ENCODE measurements at places on chromosomes 3 and 15.

DNA sequence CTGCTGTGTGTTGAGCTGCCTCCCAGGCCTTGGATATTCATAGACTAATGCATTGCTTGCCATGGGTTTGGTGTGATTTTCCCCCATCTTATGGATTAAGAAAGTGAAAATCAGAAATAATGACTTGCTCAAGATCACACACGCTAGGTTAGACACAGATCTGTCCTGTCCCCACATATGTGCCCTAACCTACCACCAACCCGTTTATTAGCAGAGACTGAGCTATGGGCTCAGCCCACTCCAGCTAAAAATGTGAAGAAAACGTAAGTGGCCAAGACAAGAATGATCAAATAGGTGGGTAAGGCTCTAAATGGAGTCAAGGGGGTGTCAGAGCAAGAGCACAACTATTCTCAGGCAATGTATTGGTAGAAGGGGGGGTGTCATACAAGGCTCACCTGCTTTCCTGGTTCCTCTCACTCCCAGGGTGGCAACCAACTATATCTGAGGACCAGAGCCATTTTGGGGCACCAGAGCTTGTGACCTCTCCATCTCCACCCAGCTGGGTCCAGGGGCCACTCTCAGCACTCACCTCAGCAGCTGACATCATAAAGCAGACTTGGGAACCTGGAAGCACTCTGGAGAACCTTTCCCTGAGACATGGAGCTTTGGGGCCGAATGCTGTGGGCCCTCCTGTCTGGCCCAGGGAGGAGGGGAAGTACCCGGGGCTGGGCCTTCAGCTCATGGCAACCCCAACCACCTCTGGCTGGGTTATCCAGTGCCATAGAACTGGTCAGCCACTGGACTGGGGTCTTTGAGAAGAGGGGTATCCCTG lies 1.4 kb downstream of the HEMK1 start:
- no peak for DNase-seq

DNA sequence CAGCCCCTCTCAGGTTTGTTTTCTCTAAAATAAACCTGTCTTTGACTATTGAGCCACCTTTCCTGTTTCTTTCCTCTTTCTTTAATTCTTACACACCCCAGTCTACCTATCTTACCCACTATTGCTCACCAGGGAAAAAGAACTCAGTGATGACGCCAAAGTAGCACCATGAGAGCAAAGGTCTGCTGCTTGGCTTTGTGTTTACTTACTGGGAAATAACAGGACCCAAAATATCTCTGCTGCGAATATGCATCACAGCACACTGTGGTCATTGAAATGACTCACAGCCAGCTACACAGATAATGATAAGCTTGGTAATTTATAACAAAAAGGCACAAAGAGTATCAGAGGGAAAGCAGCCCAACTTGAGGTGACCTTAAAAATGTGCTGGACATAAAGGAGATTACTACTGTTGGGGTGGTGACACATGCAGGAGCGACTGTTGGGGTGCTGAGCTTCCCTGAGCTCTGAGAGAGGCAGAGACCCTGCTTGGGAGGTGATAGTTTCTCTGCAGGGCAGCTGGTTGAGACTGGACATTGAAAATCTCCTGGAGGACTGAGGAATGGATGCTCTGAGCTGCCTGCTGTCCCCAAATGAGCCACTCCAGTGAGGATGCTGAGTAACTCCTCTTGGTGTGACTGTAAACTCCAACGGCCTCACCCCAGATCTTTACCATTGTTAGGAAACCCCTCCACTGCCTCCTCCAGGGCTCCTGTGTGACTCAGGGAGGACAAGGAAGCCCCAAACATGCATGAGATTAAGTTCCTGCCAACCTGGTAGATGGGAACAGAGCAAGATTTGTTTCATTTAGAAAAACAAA lies 14.5 kb downstream of the EFCAB12 start:
- no peak for DNase-seq

- DNase-seq, result no peak
These were observed 151.2 kb downstream of the MYRIP start for GRCh38 chr3:39960515-39961191.

- no peak for DNase-seq
These were observed 217.9 kb upstream of the KCNMB2 start for GRCh38 chr3:178318340-178318739.

GRCh38 chr3:195080571-195081151 lies 190.3 kb downstream of the XXYLT1 start:
- DNase-seq, result no peak

GRCh38 chr3:37139567-37140052 lies 34.8 kb downstream of the LRRFIP2 start:
- DNase-seq, result no peak

DNA sequence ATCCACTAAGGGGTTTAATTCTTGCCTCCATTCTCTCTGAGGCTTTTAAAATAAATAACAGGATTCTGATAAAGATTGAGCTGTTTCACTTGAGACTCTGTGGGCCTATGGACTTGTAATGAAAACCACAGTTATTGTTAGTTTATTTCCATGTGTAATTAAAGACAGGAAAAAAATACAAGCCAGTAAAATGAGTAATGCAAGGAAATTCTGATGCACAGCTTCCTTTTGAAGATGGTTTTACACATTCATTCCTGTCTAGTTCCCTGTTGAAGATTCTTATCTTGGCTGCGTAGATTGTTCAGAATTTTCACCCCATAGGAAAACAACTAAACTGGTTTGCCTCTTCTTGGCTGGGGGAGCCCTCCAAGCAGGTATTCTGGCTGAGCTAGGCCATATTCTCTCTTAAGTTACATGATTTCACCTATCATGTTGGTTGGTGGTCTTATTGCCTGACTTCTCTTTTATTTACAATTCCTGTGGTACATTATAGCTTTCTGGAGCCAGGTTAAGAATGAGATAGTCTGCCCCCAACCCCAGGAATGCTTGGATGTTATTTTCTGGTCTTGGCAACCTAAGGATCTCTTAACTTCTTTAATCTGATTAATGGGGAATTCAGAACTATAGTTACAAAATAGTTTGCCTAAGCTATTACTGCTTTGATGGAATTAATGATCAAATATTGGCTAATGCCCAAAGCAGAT lies 67.6 kb downstream of the MITF start:
- no peak for DNase-seq

DNA sequence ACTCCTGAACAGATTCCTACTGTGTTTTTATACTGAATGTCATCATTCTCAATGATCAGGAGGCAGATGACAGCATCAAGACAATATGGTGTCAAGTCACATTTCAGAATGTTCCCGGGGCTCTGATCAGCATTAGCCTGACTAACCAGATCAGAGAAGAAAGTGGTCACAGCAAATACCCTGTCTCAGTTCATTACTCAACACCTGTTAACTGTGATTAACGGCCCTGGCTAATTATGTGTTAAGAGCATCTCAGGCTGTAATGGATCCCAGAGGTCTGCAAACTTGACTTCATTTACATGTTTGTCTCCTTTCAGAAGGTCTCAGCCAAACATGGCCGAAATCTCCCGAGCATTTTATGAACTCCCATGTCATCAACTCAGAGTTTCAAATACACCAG lies 833.7 kb downstream of the FHIT start:
- DNase-seq, result no peak

DNA sequence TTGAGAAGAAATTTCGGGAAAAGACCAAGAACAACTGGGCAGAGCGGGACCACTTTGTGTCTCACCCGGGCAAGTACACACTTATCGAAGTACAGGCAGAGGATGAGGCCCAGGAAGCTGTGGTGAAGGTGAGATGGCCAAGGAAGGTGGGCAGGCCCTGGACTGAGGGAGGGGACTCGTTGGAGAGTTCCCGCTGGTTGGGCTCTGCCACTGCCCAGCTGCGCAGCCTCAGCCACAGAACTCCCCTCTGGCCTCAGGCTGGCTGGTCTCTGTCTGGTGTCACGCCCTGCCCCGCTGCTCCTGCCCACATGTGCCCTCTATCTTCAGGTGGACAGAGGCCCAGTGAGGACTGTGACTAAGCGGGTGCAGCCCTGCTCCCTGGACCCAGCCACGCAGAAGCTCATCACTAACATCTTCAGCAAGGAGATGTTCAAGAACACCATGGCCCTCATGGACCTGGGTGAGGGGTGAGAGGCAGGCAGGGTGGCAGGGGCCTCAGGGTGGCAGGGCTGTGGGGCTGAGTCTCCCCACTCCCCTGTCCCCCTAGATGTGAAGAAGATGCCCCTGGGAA lies 2.4 kb downstream of the PARP3 start:
- DNase-seq, result no peak

DNA sequence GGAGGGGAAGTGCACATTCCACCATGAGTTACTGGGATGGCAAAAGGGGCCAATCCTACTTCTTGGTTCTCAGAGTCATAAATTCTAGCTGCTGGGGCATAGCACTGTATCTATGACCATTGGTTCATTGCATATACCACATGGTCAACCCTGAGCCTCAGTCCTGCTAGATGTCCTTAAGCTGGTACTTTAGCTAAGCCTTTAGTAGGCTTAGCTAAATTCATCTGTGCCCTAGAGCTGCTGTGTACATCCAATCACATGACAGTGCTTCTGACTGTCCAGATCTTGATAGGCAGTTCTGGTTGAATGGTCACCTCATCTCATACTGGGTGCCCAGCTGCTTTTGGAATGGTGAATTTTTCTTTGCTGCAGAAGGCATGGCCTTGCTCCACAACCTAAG lies 8.2 kb downstream of the NDUFB4 start:
- DNase-seq, result no peak

DNA sequence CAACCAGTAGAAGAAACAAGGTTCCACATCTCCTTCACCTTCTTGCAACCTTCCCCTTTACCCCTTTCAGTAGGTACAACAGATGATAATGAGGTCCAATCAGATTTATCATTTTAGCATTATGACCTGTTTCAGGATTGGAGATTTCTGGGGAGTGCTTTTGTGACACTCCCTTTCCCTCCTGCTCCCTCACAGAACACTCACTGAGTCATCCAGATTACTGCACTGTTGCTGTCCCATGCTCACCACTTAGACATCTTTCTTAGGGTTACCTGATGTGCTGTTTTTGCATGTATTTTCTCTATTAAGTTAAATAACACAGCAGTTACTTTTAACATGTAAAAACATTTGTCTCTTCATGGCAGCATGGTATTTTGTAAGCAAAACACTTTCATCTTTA lies 118.5 kb downstream of the MFSD1 start:
- DNase-seq, result no peak

DNA sequence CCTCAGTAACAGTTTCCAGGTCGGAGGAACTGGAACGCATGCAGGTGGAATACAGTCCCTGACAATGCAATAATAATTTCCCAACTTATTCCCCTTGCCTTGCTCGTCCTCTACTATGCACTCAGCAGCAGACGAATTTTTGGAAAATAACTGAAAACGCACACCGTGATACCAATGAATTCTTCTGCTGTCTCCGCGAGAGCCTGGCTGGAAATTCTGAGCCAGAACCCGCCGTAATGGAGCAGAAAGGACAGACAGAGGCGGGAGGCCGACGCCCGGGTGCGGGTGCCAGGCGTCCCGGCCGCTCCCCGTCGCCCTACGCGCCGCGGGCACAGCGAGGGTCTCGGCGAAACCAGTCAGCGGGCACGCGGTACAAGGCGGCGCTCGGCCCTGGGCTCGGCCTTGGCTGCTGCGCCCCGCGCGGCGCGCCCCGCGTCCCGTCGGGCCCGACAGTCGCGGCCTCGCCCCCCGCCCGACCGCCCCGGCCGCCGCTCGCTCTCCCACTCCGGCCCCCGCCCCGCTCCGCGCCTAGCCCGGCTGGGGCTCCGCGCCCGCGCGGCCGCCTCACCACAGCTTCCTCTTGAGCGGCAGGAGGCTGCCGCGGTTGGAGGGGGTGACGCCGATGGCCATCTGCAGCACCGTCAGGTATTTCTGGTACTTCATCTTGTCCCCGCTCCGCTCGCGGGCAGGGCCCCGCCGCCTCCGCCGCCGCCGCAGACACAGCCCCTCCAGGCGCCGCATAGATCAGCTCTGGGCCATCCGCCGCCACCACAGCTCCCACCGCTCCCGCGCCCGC lies 114.5 kb upstream of the GOLGA8J start:
- DNase-seq, result no peak

- no peak for DNase-seq
These were observed 48.2 kb upstream of the FNDC3B start for GRCh38 chr3:171991166-171991565.

DNA sequence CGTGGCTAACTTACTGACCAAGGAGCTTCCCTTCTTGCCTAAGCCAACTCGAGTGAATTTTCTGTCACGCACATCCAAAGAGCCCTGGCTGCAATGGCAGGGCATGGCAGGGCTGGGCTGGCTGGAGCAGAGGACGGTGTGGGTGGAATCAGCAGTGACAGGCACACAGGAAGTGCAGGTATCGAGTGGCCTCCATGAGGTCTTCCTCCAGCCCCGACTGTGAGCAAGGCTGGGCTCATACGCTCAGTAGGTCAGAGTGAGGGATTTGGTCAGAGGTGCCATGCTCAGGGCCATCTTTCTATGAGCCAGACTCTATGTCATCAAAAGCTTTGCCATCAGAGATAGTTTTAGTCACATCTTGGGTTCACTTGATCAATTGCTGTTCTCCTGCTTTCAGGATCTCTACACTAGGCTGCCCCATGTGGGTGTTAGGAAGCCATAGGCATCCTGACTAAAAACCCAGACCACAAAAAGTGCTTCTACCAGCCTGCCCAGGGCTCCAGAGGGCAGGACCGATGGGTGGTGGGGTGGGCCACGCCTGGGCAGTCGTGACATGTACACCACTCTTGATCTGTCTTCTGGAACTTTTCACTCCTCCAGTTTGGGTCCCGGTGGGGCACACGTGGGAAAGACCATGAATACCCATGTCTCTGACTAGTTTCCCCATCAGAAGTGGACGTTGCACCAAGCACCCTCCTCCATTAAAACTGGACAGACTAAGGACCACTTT lies 22.6 kb upstream of the COMMD4 start:
- DNase-seq, result no peak

DNA sequence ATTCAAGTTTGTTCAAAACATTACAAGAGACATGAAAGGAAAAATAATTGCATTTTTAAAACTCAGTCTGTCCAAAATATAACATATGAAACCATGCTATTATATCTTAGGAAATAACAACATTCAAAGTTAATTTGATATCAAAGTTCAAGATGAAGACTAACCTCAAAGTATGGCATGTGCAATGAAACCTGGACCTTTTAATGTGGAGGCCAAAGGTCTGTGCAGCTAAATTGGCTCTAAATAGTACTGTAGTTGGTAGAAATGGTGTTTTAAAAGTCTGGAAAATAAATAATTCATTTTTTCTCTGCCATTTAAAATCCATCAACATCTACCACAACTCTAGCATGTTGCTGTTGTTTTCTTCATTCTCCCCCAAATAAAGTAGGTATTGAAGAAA lies 8.7 kb downstream of the GRAMD1C start:
- no peak for DNase-seq

Measured in activated CD4-positive, CD25-positive, alpha-beta regulatory T cell treated with anti-CD3 and anti-CD28 coated beads, Interleukin-2, amount 50 U/mL, for 16 hours (primary cell).